ENCODE measurements at places on chromosomes 11 and 22.

GRCh38 chr11:372809-373715 is 3.8 kb downstream of the B4GALNT4 start:
- no peak for DNase-seq

DNA sequence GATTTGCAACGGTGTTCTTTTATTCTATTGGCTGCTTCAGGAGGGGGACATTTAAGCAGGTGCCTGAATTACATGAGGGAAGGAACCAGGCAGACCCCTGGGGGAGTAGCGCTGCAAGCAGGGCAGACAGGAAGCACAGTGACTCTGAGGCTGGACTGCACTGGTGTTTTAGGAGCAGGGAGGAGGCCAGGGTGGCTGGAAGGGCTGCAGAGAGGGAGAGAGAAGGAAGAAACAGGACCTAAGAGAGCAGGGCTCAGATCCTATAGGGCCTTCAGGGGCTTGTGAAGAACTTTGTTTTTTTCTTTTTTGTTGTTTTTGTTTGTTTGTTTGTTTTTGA is 62.5 kb upstream of the SORL1-AS1 start:
- DNase-seq, result no peak

GRCh38 chr22:41966607-41967240 is 2.5 kb upstream of the SEPTIN3 start:
- DNase-seq, result no peak

DNA sequence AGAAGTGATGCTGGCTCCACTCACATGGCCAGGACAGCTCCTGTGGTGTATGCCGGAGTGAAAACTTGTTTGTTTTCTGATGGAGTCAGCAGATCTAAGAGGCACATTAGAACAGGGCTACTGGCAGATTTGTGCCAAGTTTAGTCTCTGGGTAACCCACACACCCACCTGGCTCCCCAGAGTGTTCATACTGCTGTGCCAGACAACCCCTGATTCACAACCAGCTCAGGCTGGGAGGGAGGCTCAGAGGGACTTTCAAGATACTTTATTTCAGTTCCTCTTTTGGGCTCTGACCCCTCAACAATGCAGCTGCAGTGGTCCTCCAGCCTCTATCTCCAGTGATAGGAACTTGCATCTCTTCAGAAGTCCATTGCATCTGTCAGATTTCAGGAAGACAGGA is 8.5 kb downstream of the NTM start:
- DNase-seq, result no peak

DNA sequence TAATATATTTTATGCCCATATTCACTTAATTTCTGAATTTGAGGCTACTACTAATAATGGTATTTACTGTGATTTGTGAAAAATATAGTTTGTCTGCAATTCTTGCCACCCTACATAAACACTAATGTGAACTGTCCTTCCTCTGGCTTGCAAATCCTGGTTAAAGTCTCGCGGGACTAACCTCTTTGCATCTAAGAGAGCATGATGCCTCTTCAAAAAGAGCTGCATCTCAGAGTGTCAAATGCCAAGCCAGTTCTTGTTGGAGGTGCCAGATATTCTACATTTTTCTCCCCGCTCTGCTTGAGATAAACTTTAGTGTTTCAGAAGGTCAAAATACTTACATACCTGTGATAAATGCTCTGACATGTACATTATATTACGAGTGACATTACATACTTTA is 2.1 kb downstream of the ARHGAP42 start:
- DNase-seq, result no peak

Measured in effector CD8-positive, alpha-beta T cell (primary cell).